ENCODE measurements at places on chromosomes 11 and 22. TPM values are rescaled to one million over a fixed set of nuclear protein-coding genes. Genes with fewer than 3 reads are reported as not detected.

DNA sequence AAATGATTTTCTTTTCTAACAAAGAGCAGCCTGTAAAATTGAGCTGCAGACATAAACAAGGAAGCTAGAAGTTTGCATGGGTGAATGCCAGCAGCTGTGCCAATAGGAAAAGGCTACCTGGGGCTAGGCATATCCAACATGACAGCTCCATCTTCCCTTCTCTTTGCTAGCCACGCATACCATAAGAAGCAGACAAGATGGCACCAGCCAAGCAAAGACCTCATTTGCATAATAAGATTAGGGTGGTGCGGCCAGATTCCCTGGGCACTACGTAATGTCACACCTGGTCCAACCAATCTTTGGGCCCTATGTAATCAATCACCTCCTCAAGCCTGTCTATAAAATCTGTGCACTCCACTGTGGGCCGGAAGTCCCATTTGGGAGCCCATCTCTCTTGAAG is 108.3 kb downstream of the SWAP70 start:
- DNase-seq, result no peak

ARSA gene
- total RNA-seq, result 23.9 TPM

DNA sequence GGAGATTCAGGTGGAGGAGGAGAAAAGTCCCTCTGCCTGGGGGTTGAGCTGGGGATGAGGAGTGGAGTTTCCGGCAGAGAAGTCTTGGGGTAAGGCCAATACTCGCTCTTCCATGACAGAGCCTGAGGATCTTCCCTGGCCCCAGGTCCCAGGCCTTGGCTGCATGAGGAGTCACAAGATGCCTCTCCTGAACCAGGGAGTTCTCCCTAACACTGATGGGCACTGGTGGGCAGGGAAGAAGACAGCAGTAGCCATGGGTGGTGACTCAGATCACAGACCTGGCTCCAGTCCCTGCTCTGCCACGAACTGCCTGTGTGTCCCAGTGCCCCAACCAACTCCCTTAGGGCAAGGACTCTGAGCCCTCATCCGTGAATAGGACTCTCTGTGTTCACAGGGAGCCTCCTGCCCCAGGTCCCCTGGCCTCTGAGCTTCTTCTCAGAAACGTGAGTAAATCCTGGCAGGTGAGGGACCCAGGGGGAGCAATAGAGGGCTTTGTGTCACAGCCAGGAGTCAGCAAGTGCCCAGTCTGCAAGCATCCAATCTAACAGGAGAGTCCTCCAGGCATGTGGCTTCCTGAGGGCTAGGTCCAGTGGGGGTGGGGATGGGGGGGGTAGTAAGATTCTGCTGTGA is 45.5 kb upstream of the FTH1 start:
- no peak for DNase-seq

TREH gene
- not detected for total RNA-seq

GRCh38 chr11:78551066-78551465 is 23.6 kb downstream of the NARS2 start:
- no peak for DNase-seq

TNKS1BP1 gene
- total RNA-seq, result 15.1 TPM

- DNase-seq, result no peak
These were observed 160.9 kb downstream of the C11orf91 start for GRCh38 chr11:33539751-33540150.

CYTH4 gene
- 58.7 TPM for total RNA-seq

- DNase-seq, result peak; percentile 3
These were observed 27.4 kb downstream of the OTOG start for GRCh38 chr11:17574141-17575091.

- no peak for DNase-seq
These were observed 105.8 kb upstream of the ARHGAP42 start for GRCh38 chr11:100581318-100581717.

TPBGL gene
- total RNA-seq, result not detected

- DNase-seq, result no peak
These were observed 70.2 kb upstream of the PPARA start for GRCh38 chr22:46079861-46080821.

DNA sequence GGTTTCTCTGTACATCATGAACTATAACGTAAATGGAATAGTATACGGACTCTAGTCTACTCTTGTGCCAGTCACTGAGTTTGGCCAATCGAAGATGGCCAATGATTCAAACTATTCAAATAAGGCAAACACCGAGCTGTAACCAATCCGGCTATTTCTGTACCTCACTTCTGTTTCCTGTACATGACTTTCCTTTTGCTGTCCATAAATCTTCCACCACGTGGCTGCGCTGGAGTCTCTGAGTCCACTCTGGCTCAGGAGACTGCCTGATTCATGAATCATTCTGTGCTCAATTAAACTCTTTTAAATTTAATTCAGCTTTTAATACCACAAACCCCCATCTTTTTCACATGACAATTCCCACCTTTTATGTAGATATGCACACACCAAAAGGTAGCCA is 1.5 kb upstream of the JAML start:
- no peak for DNase-seq
